ENCODE measurements at places on chromosomes 3 and 15.

GRCh38 chr15:64235552-64235951 is 72.7 kb upstream of the PPIB start:
- no peak for DNase-seq

DNA sequence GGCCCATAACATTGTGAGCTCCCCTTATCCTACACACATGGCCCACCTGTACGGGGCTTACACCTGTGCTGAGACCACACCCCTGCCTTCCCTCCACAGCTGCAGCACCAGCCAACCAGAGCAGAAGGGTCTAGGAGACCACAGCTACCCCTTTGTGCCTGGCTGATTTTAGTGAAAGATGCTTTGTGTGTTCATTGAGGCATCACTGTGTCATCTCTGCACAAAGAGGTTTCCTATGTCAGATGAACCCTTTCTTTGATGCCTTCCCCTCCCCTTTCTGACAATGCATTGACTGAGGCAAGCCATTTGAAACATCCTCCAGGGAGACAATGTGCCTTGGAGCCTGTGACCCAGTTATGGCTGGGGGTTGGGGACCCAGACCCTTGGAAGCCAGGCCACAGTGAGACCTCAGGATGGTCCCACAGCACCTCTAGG is 54.9 kb upstream of the SLC7A14 start:
- DNase-seq, result no peak

GRCh38 chr3:50156549-50157493 is 1.7 kb downstream of the SEMA3F start:
- DNase-seq, result no peak

GRCh38 chr3:128466840-128467541 is at the start of gene DNAJB8:
Gene DNAJB8 (minus strand): TSS chr3:128466890. CDS start chr3:128463245, 3,645 bp downstream.
- no peak for DNase-seq

DNA sequence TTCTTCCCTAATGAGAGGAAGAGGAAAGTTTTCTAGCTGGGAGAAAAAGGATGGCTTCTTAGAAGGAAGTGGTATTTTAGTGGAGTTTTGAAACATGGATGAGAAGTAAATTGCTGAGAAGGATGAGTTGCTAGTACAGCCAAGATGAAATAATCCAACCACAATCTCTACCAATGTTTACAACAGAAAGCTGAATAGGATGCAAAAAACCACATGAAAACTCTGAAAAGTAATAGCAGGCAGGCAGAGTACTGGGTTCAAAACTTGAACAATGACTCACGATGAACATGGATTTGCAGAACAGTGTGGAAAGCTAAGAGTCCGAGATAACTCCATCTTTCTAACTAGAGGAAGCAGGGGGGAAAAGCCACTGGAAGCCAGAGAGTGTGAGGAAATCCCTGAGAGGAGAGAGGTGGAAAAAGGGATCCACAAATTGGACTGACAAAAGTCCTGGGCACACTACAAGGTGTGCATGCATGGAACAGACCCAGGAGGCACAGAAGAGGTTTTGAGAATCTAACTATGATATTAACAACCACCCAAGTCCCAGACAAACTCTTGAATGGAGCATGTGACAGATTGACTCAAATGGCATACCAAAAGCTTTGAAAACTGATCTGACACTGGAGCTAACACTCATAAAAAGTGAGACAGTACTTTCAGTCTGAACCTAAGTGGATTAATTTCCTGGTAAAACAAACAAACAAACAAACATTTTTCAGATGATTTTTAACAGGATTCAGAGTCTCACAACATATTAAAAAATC is 76.7 kb downstream of the ST6GAL1 start:
- no peak for DNase-seq

GRCh38 chr3:161794551-161794950 is 297.9 kb downstream of the OTOL1 start:
- DNase-seq, result no peak

GRCh38 chr3:55819005-55819404 is 331.9 kb upstream of the WNT5A start:
- DNase-seq, result no peak

DNA sequence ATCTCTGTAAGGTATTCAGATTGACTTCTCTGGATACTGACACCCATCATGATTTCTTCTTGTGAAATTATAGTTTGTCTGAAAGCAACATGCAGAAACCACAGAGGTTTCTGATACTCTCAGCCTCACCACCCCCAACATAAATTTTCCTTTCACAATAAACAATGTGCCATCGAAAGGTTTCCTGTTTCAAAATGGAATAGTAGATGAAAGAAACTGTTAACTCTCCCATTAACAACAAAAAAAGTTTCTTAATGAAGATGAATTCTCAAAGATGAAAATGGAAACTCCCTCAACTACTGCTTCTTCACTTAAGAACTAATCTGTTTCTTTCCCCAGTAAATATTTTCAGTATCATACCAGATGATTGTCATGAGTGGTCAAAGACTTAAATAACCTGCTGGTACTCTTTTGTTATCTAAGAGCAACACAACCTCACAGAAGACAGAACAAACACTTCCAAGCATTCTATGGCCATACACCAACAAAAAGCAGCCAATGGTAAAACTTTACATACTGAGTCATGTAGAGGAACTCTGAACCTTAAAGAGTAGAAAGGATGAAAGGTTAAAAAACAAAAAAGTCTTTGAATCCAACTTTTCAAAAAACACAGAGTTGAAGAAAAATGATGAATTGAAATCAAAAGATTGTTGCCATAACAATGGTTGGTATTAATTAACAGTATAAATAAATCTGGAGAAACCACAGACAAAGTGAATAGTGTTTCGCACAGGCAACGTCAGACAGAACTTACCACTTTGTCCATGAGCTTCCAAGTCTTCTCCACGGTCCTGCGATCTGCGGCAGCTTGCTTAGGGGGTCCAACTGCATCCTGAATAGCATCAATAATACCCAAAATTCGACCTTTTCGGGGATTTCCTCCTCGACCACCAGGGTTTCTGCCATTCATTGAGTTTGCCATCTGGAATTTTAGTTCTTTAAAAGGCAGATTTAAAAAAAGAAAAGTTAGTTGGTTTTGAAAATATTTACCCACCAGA is 1.9 kb downstream of the CBLB start:
- no peak for DNase-seq

DNA sequence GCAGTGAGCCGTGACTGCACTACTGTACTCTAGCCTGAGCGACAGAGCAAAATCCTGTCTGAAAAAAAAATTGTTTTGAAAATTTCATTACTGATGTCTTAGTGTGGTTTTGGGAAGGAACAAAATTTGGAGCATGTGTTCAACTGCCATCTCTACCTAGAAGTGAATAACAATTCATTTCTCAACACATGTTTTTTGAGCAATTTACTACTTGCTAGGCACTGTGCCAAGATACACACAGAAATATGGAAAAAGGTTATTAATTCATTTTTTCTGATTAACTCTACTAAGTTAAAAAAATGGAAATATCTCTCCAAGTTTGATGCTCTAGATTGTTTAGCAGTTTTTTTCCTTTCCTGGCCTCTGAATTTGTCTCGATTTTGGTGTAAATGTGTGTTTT is 5.2 kb upstream of the TCF12 start:
- no peak for DNase-seq

- peak; percentile 18 for DNase-seq
Measured at GRCh38 chr3:38843898-38844297, 27.9 kb upstream of the SCN10A start.

- no peak for DNase-seq
Measured at GRCh38 chr15:81015621-81016488, 15.1 kb downstream of the TLNRD1 start.

GRCh38 chr15:76206325-76206976 is 104.8 kb downstream of the ETFA start:
- DNase-seq, result no peak

- DNase-seq, result no peak
Measured at GRCh38 chr15:31752065-31752762, 278.1 kb upstream of the CHRNA7 start.

DNA sequence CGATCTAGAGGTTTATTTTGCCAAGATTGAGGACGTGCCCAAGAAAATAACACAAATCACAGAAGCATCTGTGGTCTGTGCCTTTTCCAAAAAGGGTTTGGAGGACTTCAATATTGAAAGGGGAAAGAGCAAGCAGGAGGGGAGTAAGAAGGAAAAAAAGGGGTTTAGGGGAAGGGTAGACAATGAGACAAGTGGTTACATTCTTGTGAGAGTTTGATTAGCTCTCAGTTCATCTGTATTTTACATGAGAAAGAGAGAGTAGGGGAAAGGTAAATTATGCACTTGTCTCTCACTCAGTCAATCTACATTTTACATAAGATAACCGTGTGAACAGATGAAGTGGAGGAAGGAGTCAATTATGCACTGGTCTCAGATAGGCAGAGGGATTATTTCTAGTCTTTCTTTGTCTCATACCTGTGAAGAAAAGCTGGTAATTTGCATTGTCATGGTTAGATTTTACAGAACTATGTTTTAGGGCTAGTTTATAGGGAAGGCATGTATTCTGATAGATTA is 931.3 kb downstream of the CADM2 start:
- no peak for DNase-seq

DNA sequence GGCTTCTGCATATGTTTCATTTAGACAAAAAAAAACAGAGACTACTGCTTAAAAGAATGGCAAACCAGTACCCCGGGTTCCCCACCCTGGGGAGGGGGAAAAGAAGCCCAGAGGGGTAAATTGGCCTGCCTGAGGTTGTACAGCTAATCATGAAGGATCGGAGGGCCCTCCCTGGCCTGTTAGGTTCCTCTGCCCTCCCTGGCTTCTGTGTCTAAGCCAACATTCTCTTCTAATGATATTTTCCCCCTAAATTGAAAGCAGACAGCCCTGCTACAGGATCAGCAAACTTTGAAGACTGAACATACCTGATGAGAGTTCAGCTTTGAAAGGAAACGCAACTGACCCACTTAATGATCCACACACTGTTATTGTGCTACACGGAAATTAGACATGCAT is 2.5 kb downstream of the ARHGAP31 start:
- DNase-seq, result no peak

- DNase-seq, result no peak
Measured at GRCh38 chr3:14225421-14225820, 46.8 kb downstream of the LSM3 start.

DNA sequence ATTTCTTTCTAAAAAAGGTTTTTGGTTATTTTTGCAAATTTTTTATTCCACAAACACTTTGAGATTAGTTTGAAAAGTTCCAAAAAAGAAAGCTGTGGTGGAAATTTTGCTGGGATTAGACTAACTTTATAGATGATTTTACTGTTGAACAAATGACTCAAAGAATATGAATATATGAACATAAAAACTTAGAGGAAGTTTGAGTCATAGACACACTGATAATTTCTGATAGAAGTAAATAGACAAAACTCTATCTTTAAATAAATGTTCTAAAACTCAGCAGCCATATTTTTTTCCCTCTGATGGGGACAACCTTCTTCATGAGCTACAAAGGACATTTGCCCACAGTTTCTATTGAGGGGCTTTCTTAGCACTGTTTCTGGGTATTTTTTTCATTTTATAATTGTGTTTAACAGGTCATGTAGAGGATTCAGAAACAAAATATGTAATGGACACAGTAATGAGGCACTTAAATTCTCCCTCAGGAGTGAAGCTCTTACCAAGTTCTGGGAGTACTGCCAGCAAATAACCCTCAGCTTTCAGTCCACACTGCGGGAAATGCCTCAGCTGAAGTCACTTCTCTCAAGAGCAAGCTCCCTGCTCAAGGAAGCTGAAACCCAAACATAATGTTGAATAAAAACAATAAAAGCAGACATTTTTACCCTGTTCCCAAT is 157.6 kb downstream of the NFKBIZ start:
- peak; percentile 86 for DNase-seq

DNA sequence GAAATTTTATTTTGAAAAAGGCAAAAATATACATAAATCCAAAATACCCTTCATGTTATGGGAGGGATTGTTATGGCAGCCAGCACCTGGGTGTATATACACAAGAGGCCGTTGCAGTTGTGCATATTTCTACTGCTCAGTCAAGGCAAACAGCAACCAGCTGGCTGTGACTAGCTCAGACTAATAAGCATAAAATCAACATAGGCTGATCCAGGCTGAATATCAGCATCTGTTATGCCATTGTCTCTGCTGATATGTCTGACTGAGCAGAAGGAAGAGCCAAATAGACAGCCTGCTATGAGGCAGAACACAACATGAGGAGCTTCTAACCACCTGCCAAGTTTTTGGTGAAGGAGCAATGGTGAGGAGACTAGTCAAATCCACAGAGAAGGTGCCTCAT is 457.5 kb upstream of the ALCAM start:
- DNase-seq, result peak; percentile 34

DNA sequence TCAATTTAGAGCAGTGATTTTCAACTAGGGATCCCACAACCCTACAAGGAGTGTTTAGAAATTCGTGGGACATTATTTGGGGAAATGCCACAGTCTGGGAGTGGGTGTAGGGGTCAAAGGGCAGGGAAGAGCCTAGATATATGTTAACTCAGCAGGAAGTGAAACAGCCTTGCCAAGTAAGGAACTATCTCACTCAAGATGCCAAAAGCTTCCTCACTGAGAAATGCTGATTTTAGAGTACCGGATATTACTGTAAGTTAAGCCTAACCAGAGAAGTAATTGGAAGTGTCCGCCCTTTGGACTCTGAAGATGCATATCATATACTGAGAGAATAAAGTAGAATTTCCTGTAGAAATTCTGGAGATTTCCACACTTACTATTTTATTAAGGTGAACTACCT is 158.6 kb downstream of the BBX start:
- no peak for DNase-seq

- DNase-seq, result no peak
Measured at GRCh38 chr3:4564928-4565586, 71.9 kb downstream of the ITPR1 start.

GRCh38 chr3:191342006-191342405 is 11.7 kb upstream of the UTS2B start:
- DNase-seq, result no peak

DNA sequence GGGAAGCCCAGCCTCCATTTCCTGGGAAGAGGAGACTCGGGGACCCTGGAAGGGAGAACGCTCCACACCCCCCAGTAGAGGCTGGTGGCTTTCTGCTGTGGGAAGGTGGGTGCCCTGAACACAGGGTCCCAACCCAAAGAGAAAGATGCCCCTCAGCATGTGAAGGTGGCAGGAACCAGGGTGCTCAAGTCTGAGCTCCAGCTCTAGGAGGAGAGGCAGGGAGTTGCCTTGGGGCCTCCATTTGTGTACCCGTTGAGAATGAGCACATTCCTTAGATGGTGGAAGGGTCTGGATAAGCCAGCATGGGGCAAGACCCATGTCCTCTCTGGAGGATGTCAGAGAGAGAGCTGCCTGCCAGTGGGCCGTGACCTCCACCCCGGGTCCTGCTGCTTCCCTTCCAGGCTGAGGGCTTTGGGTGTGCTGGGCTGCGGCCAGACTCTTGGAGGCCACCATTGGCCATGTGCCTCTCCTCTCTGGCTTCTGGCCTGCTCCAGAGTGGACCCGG is 212.4 kb downstream of the TBC1D2B start:
- no peak for DNase-seq

GRCh38 chr3:149496891-149497290 is 22.4 kb downstream of the TM4SF4 start:
- no peak for DNase-seq

DNA sequence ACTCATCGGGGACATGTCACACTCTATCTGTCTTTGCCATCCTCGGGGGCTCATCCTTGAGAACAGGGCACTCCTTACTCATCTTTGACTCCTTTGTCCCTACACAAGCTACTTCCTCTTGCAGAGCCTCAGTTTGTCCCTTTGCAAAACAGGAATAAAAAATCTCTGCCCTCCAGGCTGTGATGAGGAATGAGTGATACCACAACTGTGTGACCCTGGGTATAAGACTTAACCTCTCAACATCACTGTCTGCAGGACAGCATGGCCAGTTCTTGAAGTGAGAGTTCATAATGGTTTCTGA is 48.5 kb downstream of the IQSEC1 start:
- DNase-seq, result no peak

GRCh38 chr3:104785947-104786346 is 580.8 kb upstream of the ALCAM start:
- no peak for DNase-seq

- no peak for DNase-seq
Measured at GRCh38 chr15:19984101-19984500, 557.5 kb downstream of the GOLGA6L6 start.

Measured in GM04503 (cell line).